ENCODE measurements at places on chromosomes 13 and 19.
A peak's percentile ranks its signal among the peaks of the same experiment; 100 is the strongest.

GRCh38 chr13:107271227-107271626 is 703.3 kb upstream of the ARGLU1 start:
- DNase-seq = peak; percentile 46

- DNase-seq = no peak
Measured at GRCh38 chr19:16519230-16519687, 23.0 kb downstream of the CHERP start.

DNA sequence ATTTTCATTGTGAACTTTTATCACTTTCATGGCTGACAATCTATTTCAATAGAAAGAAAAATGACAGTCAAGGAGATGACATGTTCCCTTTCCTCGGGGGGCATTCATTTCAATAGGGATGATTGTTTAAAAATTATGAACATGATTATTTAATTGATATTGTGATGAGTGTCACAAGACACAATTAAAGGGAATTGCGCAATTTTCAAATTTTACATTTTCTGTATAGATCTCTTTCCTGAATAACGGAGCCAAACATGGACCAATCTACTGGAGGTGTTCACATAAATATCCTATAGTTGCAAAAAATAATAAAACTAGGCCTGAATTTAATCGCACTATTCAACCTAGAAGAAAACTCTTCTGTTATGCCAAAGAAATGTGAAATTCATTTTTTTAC is 1274.6 kb downstream of the SLITRK5 start:
- DNase-seq = no peak

DNA sequence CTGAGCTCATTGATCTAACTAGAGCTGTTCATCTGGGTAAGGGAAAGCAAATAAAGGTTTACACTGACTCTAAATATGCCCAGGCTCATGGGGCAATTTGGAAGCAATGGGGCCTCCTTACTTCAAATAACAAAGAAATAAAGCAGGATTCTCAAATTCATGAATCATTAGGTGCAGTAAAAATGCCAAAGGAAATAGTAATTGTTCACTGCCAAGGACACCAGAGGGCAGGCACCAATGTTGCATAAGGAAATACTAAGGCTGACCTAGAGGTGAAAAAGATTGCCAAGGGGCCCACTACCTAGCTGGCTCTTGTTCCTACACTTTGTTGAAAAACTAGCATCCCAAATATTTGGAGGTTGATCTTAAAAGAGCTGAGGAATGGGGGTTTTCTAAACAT is 1686.7 kb upstream of the MIR17HG start:
- DNase-seq = no peak

DNA sequence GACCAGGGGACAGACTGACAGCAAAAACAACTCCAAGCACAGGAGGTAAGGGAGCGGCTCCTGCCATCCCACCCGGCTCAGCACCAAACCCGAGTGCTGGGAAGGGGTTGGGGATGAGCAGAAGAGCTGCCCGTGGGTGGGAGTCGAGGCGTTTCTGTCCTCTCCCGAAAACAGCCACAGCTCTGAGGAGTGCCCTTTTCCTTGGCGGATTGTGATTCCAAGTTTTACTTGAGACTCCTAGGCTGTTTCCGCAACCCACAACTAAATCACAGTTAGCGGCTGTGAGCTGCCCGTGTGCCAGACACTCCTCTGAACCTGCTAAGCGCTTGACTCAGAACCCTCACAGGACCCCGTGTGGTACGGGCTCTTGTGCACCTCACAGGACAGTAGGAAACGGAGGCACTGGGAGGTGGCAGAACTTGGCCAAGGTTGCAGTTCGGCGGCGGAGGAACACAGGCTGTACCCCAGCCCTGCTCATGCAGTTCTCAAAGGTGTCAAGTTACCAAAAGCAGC is 21.4 kb downstream of the CFAP97D2 start:
- no peak for DNase-seq

- DNase-seq = peak; percentile 44
Measured at GRCh38 chr19:51712461-51713081, 11.2 kb downstream of the HAS1 start.

DNA sequence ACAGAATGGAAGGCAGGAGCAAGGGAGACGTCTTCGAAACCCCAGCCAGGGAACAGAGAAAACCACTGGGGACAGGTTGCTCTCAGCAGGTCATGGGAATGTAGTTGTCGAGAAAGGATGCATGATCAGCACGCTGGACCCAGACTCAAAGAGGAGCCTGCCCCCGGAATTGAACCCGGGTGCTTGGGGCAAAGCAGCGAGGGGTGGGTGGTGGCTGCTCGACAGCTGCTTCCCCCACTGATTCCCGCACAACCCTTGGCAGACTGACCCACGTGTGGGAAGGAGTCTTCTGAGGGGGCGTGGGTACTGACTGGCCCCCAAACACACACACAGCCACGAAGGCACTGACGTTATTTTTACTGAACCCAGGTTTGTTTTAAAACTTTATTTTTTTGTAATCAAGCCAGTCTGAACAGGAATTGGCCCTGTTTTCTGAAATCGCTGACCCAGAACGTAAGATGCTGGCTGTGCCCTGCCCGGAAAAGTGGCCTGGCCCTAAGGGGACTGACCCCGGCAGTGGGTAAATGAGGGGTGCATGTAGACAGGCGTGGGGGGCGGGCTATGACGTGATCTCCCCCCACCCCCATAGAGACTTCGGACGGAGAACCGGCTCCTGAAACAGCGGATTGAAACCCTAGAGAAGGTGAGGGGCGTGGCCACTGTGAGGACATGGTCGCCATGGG is 18.6 kb downstream of the PRR36 start:
- no peak for DNase-seq
